ENCODE measurements at places on chromosomes 13 and 19.
A peak's percentile ranks its signal among the peaks of the same experiment; 100 is the strongest.

DNA sequence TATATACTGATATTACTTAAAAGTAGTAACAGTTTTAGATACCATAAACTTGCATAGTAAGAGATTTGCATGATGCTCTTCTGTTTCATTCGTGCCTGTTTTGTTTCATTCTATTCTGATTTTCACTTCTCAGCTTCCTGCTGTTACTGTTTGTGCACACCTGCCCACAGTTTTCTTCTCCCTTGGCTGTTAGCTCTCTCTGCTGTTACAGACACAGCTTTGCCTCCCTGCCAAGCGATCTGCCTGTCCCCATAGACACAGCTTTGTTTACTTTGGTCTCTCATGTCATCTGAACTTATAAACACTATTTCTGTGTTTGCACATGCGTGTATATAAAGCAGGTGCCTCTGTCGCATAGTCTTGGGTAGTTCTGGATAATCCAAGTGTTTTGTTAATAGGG is 21.4 kb upstream of the UPF3A start:
- no peak for DNase-seq

- no peak for DNase-seq
These were observed 68.9 kb upstream of the GJB6 start for GRCh38 chr13:20301015-20301402.

GRCh38 chr13:109454167-109454917 is 332.0 kb downstream of the IRS2 start:
- DNase-seq = no peak

DNA sequence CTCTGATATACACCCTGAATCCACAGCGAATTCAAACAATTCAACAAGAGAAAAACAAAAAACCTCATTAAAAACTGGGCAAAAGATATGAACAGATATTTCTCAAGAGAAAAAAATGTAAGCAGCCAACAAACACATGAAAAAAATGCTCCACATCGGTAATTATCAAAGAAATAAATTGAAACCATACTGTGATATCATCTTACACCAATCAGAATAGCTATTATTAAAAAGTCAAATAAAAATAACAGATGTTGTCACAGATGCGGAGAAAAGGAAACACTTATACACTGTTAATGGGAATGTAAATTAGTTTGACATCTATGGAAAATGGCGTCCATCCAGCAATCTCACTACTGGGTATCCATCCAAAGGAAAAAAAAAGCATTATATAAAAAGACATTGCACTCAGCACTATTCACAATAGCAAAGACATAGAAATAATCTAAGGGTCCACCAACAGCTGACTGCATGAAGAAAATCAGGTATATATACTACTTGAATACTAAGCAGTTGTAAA is 1495.0 kb upstream of the PCDH20 start:
- no peak for DNase-seq

DNA sequence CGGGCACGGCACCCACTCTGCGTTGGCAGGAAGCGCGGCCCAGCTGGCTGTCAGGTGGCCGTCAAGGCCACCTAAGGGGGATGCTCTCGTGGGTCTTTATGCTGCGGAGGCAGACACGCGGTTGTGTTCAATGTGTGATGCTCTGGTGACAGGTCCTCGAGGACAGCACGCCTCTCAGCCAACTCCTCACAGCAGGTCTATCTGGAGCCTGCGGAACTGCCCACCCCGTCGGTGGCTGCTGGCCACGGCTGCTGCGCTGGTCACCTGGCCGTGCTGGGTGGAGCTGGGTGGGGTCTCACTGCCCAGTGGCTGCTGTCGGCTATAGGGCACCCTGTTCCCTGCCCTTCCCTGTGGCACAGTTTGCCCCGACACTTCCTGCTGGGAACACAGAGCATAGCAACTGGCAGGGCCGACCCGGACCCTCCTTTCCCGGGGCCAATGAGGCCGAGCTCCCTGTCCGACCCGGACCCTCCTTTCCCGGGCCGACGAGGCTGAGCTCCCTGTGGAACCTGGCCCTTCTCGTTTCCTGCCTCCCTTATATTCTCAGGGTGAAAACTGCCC is 14.3 kb upstream of the F7 start:
- DNase-seq = no peak

- no peak for DNase-seq
These were observed 501 bp upstream of the MYH14 start for GRCh38 chr19:50202962-50203280.

GRCh38 chr13:80339912-80340650 is 845 bp downstream of the SPRY2 start:
- DNase-seq = peak; percentile 49

- no peak for DNase-seq
These were observed 84.8 kb downstream of the STOML3 start for GRCh38 chr13:38905861-38906260.

DNA sequence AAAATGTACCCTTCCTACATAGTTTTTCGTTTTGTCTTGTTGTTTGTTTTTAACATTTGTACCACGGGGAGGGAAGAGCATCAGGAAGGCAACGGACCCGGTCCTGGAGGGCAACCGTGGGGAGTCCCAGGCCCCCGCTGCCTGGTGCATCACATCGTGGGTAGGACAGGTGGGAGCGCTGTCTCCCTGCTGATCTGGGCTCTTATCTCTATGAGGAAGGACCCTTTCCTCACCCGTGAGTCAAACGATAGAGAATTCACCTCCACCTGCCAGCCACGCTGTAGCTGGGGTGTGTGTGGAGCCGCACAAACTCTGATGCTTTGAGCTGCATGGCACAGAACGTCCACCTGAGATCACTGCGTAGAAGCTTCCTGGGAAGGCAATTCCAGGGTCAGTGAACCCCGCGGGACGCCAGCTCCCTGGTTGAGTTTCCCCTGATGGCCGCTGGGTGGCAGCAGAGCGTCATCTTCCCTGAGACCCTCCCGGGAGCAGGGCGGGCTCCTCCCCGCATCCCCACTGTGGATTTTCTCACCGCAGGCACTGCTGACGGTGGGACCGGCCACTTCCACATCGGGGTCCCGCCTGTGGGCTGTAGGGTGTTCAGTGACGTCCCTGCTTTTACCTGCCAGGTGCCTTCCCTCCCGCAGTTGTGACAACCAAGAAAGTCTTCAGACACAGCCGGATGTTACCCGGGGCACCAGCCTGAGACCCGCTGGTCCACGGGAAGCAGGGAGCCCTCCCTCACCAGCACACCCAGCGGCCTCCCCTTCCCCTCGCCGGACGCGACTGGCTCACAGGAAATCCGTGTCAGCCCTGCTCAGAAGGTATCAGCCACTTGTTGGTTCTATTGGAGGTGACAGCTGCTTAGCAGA is 54.7 kb downstream of the ZNF787 start:
- DNase-seq = peak; percentile 54

- no peak for DNase-seq
These were observed 21.8 kb upstream of the C2CD4C start for GRCh38 chr19:430701-431100.

DNA sequence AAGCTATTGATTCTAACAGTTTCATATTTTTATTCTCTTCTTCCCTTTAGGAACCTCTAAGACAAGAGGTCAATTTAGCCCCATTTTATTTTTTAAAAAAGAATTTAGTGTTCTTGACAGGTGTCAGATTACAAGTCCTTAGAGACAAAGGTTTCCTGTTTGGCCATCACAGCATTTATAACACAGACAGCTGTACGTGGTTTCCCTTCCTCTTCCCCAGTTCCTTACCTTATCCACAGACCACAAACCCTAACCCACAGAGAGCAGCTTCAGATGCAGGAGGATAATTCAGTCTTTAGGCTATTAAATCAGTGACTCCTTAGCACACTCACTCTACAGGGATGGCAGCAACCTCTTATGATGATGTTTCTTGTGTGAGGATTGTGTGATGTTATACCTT is 1210.1 kb downstream of the DIAPH3 start:
- DNase-seq = no peak

DNA sequence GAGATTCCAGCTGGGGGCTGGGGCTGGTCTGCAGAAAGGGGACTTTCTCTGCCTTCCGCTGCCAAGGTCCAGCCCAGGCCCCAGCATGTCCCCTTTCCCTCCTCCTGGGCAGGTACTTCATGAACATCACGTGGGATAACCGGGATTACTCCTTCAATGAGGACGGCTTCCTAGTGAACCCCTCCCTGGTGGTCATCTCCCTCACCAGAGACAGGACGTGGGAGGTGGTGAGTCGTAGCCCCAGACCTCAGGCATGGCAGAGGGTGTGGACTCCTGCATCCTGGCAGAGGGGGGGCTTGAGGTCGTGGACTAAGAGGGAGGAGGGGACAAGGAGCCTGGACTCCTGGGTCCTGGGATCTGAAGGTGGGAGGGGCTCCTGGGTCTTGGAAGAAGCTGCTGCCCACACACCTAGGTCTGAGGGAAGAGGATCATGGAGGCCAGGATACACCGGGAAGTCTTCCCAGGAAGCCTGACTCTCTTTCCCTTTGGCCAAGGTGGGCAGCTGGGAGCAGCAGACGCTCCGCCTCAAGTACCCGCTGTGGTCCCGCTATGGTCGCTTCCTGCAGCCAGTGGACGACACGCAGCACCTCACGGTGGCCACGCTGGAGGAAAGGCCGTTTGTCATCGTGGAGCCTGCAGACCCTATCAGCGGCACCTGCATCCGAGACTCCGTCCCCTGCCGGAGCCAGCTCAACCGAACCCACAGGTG is 20.6 kb downstream of the GRIN2D start:
- no peak for DNase-seq

- no peak for DNase-seq
These were observed 146.3 kb upstream of the ZNF536 start for GRCh38 chr19:30225676-30226463.

- no peak for DNase-seq
These were observed 12.0 kb downstream of the CERS4 start for GRCh38 chr19:8221161-8221560.

DNA sequence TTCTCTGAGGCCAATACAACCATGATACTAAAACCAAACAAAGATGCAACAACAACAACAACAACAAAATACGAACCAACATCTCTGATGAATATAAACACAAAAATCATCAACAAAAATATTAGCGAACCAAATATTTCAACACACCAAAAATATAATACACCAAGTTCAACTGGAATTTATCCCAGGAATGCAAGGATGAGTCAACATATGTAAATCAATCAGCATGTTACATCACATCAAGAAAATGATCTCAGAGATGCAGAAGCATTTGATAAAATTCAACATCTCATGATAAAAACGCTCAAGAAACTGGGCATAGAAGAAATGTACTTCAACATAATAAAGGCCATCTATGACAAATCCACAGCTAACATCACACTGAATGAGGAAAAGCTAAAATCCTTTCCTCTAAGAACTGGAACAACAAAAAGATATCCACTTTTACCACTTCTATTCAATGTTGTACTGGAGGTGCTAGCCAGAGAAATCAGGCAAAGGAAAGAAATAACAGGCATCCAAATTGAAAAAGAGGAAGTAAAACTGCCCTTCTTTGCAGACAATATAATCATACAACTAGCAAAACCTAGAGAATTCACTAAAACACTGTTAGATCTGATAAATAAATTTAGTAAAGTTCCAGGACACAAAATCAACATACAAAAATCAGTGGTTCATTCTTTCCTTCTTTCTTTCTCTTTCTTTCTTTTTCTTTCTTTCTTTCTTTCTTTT is 2448.7 kb upstream of the PCDH20 start:
- no peak for DNase-seq

DNA sequence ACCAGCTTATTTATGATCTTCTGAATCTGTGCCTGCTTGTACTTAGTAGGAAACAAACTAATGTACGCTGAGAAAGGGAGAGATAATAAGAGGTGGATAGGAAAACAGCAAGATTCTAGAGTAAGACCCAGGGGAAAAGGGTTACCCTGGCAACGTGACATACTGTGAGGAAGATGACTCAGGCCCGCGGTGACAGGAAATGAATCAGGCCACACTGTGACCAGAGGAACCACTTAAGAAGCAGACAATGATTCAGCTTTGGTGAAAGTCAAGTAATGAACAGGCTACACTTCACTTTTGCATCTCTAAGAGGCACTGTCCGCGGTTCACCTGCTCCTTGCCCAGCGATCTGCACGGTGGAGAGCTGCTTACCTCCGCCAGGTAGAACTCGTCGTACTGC is 158.2 kb downstream of the NALCN start:
- peak; percentile 84 for DNase-seq

DNA sequence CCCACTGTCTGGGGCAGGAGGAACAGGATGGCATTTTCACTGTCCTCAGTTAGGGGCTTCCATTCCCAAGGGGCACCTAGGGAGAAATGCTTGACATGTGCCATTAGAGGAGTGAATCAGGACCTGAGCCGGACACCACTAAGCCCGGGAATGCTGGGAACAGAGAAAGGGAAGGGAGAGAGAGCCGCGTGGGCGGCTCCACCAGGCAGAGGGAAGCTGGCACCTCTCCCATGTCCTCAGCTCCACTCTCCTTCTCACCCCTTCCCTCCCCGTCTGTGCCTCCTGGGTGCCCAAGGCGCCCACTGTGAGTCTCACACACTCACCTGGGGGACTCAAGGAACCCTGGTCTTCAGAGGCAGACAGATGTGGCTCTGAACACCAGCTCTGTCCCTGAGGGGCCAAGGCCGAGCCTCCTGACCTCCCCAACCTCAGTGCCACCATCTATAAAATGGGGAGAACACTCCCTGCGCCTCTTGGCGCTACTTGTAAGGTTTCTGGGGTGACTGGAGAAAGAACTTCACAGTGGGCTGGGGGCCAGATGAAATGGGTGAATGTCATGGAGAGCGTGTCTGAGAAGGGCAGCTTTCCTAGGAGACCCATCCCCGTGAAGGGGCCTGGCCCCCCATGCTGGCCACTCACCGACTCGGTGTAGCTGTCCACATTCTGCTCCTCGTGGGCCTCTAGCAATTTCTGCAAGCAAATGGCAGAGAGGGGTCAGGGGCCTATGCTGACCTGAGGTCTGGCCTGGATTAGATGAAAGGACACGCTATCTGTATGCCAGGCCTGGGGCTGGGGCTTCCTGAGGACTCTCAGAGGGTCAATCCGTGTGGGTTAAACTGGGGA is 5.3 kb upstream of the KPTN start:
- DNase-seq = no peak

GRCh38 chr19:33408116-33408515 is 34.6 kb downstream of the CEBPG start:
- DNase-seq = no peak

- no peak for DNase-seq
These were observed 711 bp upstream of the FOSB start for GRCh38 chr19:45467115-45467455.

GRCh38 chr19:12802267-12803106 is 618 bp downstream of the THSD8 start:
- DNase-seq = no peak

DNA sequence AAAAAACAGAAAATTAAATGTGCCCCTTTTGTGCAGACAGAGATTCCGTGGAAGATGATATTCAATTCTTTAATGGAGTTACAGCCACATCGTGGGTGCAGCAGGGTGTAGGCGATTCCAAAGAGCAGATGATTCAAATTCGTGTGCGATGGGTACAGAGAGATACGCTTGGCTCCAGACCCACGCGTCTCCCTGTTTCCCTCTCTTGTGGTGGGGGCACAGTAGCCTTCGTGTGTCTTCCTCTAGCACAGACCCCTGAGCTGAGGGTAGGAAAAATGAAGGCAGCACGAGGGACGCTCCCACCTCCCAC is 4.8 kb downstream of the TSPAN16 start:
- no peak for DNase-seq

- DNase-seq = peak; percentile 68
These were observed 618.0 kb upstream of the ARGLU1 start for GRCh38 chr13:107185889-107186288.

Data from endothelial cell of umbilical vein (primary cell).